Stimulated activated CD4-positive, alpha-beta T cell treated with anti-CD3 and anti-CD28 coated beads, Interleukin-12 subunit alpha, Interleukin-12 subunit beta, amount 100 ng/mL, for 24 hours (primary cell): ENCODE measurements at places on chromosomes 2 and 18.

DNA sequence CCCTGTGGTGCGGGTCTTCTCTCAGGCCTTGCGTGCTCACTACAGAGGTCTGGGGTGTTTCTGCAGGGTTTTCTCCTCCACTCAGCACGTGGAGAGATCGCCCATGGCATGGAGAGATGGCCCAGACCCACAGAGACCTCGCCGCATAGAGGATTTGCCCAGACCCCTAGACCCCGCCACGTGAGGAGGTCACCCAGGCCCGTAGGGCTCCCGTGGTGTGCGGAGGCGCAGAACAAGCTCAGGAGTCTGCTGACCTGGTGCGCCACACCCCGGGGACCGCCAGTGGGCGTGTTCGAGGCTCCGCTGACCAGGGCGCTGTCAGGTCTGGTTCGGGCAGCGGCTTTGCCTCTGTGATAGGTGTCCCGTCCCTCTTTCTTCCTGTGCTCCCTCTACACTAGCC is 64.5 kb downstream of the ADI1 start:
- no peak for DNase-seq

DNA sequence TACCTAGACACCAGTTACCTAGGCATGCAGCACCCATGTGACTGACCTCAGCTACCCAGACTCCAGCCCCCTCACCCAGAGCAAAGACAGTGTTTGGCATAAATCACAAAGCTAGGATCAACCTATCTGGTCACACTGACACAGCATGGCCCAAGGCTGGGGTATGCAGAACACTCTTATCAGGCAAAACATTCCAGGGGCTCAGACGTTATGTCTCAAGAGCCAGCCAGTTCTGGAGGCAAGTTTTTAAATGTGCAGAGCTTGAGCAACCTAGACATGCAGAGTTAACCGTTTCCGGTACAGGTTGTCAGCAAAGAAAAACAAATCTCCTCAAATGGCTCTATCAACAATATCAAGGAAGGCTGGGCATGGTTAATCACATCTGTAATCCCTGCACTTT is 92.8 kb downstream of the AP1S3 start:
- DNase-seq = no peak

- DNase-seq = no peak
Observed at GRCh38 chr2:37781028-37781427, 109.6 kb upstream of the CDC42EP3 start.

GRCh38 chr2:205673312-205673711 is 9.0 kb upstream of the NRP2 start:
- DNase-seq = no peak

GRCh38 chr2:105413206-105413605 is 14.4 kb upstream of the FHL2 start:
- no peak for DNase-seq

GRCh38 chr2:136363470-136363869 is 245.5 kb upstream of the CXCR4 start:
- no peak for DNase-seq

GRCh38 chr2:111111101-111111755 is 9.5 kb upstream of the BCL2L11 start:
- DNase-seq = no peak

GRCh38 chr2:8754106-8754776 is 72.4 kb downstream of the ID2 start:
- DNase-seq = no peak

- no peak for DNase-seq
Observed at GRCh38 chr2:160973991-160974390, 186.2 kb upstream of the TANK start.
